Nephron progenitor cell (in vitro differentiated cells): ENCODE measurements at places on chromosomes 2 and 18.
A peak's percentile ranks its signal among the peaks of the same experiment; 100 is the strongest.

DNA sequence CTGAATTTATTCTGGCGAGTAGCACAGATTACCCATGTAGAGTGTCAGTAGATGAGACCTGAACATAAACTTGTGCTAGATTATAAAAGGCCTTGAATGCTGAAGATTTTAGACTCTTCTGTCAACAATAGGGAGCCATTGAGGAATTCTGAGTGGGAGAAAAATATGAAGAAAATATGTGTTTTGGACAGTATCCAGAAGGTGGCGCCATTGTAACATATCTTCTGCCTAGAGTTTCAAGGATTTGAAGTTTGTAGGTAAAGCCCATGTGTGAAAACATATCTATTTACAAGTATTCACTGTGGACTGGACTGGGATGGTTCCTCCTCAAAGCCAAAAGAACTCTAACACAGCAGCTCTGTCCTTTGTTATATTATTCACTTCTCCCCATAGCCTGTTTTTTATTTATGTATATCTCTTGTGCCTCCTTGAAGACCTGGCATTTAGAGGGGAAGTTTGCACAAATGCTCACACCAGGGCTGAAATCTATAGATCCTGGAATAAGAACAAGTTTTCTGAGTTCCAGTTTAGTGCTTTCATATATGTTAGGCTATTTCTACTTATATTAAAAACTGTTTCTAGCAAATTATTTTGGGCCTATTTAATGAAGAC, 124.9 kb downstream of the RDH14 start:
- DNase-seq: peak; percentile 53

DNA sequence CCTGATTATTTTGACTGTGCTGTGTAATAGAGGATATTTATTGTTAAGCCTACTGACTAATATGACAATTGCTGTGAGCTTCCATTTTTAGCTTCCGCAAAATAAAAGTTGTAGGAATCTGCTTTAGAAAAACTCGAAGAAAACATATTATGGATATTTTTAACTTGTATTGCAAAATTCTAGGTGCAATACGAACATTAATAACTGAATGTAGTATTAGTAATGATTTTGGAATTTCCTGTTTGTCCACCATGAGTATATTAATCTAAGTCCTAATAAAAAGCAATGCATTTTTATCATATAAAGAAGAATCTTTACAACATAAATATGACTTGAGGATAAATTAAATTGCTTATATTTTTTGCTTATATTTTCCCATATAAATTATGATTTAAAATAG, 2.4 kb upstream of the DSC3 start:
- no peak for DNase-seq

GRCh38 chr2:59938181-59938580, 615.3 kb downstream of the BCL11A start:
- DNase-seq: no peak

- DNase-seq: no peak
Measured at GRCh38 chr2:8501061-8501720, 180.7 kb upstream of the ID2 start.

DNA sequence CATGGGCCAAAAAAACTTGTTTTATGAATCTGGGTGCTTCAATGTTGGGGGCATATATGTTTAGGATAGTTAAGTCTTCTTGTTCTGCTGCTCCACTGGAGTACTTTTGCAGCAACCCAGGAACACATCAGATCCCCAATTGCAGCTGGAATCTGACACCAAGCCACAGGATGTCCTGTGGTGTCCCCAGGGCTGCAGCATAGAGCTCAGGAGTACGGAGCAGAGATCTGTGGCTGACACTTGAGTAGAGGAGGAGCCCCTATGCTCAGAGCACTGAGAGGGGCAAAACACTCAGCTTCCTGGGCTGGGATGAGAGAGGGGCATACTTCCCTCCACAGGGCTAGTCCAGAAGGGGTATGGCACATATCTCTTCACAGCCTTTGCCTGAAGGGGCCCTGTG, 138.9 kb upstream of the ERBB4 start:
- DNase-seq: peak; percentile 4

GRCh38 chr18:57269756-57270155, 82.6 kb upstream of the ST8SIA3 start:
- no peak for DNase-seq

- no peak for DNase-seq
Measured at GRCh38 chr2:186691231-186691630, 2.6 kb upstream of the FAM171B start.

- DNase-seq: no peak
Measured at GRCh38 chr2:209653134-209653533, 118.5 kb upstream of the UNC80 start.

DNA sequence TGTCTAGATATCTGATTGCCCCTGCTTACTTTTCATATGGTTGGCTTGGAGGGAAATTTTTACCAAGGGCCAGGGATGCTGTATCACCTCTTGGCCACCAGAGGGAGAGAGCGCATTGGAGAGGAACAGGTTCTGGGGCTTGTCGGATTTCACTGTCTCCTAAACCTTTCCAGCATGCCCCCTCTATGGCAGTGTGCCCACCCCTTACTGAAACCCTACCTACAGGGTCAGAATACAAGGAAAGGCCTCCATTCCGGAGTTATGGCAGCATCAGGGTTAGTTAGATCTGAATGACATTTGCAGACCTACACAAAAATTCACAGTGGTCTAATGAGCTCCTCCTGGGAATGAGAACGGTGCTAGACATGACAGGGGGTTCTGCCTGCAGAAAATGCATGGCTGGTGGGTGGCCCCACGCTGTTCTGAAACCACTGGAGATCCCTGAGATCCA, 5.8 kb downstream of the SLC14A2 start:
- DNase-seq: peak; percentile 50

- no peak for DNase-seq
Measured at GRCh38 chr2:24015562-24016375, 5.9 kb downstream of the MFSD2B start.

DNA sequence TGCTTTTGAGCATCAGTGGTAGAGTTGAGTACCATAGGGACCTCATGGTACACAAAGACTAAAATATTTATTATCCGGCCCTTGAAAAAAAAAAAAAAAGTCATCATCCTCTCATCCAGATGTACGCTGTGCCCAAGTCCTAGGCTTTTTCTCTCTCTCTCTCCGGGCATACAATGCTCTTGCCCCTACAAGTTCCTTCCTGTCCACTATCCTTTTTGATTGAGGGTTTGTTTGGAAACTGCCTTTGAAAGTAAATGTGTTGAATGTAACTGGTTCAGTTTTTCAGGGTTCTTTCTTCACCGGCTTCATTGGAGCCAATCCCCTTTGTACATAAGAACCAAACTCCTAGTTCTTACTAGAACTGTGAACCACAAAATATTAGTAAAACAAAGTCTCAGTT, 130.3 kb downstream of the MGAT5 start:
- no peak for DNase-seq

GRCh38 chr18:14784133-14784532, 36.2 kb downstream of the ANKRD30B start:
- DNase-seq: no peak
